Stimulated activated CD4-positive, alpha-beta T cell treated with anti-CD3 and anti-CD28 coated beads, Interleukin-1b, Interleukin-23, amount 100 ng/mL, for 4 hours (primary cell): ENCODE measurements at places on chromosomes 6 and 20.

GRCh38 chr20:38241201-38241600, 19.3 kb downstream of the KIAA1755 start:
- no peak for DNase-seq

- DNase-seq, result no peak
Observed at GRCh38 chr6:4678506-4679300, 97.5 kb upstream of the CDYL start.

DNA sequence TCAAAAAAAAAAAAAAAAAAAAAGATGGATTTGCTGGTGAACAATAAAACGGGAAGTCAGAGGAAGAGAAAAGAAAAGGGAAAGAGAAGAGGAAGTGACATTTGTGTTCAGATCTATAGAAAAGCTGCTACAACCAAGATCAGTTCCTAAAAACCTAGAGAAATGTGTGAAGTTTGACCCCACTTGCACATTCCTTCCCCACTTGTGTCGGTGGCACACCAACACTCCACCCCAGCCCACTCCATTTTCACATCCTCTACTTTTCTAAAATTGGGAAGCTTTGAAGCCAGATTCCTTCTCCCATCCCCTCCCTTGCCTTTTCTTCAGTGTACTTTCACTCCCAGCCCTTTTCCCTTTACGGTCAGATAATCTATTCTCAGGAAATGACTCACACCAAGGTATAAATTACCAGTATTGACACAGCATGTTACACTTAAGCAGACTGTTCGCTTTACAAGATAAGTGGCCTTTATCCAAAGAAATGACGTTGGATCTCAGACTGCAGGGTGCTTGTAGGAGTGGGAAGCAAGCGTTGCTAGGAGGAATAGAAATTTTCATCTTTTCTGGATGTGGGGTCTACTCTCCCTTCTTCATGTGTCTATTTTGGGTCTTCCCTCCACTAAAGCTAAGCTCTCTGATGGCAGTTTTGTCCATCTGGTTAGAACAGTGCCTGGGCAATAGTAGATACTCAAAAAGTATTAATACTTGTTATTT, 92.5 kb upstream of the ADGRF1 start:
- no peak for DNase-seq

DNA sequence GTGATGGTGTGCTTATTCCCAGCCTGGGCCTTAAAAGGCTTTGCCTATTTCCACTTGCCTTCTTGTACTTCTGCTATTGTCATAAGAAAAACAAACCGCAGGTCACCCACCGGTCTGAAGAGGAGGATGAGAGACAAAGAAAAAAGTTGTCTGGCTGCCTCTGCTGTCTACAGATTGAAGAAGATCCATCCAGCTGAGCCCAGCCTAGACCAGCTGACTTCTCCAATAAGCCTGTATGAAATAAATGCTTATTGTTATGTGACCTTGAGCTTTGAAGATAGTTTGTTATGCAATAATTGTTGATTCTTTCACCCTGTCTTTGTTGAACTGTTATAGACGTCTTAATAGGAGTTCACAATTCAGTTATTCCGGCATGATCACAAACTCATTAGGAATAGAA, 223.8 kb upstream of the PRSS16 start:
- no peak for DNase-seq

DNA sequence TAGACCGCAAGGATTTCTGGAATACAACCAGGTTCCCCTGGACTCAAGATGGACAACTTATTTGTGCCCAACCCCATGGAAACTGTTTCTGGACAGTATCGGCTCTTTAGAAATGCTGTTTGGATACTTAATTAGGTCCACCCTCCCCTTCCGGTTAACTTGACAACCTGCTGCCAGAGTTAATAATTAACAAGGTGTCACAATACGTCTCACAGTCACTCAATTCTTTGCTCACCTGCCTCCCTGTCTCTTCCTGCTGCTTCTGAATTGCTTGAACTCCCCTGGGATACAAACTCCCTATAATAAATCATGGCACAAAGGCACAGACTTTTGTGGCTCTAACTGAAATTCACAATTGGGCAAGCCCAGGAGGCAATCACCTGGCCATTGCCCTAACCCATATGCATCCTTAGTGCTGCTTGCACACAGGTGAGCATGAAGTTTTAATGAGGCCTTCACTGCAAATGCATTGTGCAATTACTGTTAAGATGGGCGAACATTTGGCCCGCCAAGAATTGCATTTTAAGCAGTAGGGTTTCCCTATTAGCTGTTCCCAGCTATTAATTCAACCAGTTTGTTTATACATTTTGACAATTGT, 504.4 kb upstream of the NOX3 start:
- DNase-seq, result no peak

DNA sequence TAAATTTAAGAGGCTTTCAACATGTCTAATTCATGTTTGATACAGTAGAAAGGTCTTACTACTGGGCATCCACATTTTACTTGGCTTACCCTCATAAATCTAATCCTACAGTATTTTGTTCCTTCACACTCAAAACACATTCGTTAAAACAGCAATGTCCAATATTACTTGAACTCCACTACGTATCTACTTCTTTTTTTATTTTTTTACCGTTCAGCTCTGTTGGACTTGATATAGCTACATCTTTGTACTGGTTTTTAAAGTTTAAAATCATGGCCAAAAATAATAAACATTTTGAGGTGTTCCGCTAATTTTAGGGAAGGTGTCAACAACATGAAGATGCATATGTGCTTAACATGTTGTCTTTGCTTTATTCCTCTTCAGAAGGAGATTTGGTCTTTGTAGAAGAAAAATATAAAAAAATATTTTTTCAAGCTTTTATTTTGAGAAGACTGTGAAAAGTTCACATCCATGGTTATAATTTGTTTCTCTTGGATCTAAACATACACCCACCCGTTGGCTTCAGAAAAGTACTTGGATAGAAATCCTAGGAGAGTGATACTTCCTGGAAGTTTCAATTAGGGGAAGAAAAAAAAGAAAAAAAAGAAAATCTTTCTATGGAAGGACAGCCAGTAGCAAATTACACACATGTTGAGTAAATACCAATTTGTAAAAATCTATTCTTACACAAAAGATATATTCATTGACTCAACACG, 71.5 kb downstream of the EPB41L2 start:
- no peak for DNase-seq

DNA sequence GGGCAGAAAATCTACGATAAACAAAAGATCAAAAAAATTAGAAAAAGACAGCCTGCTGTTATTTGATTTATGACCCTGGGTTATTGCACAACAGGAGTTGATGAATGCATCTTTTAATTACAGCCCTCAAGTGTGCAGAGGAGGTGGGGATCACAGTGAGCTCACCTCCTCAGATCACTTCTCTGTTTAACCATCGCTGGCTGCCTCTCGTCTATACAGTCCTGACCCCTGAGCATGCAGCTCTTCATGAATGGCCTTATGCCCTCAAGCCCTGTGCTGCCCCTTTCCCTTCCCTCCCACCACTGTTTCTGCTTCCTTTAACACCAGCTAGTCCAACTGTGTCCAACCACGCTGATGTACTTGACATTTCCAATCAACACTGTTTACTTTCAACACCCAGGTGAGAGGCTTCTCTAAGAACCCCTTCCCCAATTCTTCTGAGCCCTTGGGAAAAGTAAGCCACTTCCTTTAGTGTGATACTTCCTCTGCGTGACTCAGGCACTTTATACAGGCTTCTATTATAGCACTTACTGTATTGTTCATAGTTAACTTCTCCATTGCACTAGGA, 60.6 kb upstream of the RIPOR2 start:
- no peak for DNase-seq

- no peak for DNase-seq
Observed at GRCh38 chr20:24878657-24879056, 70.4 kb upstream of the CST7 start.

GRCh38 chr6:1390133-1390945, 963 bp downstream of the FOXF2 start:
- DNase-seq, result no peak

GRCh38 chr6:165807249-165807960, 144.4 kb upstream of the PDE10A start:
- no peak for DNase-seq

DNA sequence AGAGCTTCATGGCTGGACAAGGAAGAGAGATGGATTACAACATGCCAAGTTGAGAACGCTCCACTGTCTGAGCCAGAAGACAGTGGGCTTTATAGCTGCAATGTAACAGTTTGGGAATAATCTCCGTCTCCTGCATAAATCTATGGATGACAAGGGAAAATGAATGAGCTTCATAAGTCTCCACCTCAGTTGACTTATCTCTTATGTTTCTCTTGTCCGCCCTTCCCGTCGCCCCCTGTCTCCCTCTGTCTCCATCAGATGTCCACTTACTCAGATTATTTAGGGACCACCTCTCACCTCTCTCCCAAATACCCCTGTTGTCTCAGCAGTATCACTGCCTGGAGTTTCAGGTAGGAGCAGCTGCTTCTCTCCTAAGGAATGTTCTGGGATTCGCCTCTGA, 13.7 kb upstream of the BPIFA2 start:
- DNase-seq, result no peak

GRCh38 chr6:50443144-50443543, 270.2 kb upstream of the TFAP2D start:
- no peak for DNase-seq

DNA sequence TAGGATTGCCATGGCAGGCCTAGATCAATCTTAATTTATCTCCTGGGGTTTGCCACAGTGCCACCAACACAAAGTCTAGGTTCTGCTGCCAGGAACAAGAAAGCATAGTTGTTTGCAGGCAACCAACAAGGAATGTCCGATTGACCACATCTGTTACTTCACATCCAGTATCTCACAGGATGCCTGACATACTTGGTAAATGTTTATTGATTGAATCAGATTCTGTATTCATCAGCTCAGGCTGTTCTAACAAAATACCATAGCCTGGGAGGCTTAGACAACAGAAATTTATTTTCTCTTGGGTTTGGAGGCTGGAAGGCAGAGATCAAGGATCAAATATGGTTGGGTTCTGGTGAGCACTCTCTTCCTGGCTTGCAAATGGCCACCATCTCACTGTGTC, 26.3 kb upstream of the MC3R start:
- DNase-seq, result no peak

DNA sequence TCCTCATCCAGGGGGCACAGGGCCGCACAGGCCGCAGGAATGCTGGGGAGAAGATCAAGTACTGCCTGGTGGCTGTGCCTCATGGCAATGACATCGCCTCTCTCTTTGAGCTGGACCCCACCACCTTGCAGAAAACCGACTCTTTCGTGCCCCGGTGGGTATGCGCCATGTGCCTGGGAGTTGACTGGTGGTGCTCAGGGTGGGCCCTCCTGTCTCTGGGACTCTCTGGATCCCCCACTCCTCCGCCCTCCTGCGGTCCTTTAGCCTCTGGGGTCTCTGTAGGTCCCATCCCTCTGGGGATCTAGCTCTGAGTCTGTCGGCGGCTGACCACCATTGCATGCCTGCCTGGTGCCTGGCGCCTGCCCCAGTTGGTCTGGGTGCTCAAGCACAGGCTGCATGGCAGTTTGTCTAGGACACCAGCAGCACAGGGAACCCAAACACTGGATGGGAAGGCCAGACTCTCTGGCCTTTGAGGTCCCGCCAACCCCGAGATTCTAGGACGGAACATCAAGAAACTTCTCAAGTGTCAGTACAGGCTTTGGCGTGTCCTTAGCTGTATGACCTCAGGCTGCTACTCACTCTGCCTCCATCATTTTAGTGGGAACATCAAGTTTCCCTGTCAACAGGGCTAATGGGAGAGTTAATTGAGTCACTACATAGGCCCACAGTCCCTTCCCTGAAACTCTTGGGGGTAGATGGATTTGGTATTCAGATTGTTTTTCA, 42.8 kb downstream of the ITPR3 start:
- DNase-seq, result no peak

GRCh38 chr6:2448826-2449571, 203.6 kb upstream of the GMDS start:
- DNase-seq, result no peak

GRCh38 chr6:150272264-150272975, 96.4 kb upstream of the IYD start:
- no peak for DNase-seq

GRCh38 chr6:38640216-38640909, 634 bp upstream of the BTBD9 start:
- no peak for DNase-seq

- DNase-seq, result no peak
Observed at GRCh38 chr6:11397622-11398450, 139.7 kb upstream of the TMEM170B start.

GRCh38 chr6:125574604-125575003, 174.8 kb upstream of the HEY2 start:
- no peak for DNase-seq

DNA sequence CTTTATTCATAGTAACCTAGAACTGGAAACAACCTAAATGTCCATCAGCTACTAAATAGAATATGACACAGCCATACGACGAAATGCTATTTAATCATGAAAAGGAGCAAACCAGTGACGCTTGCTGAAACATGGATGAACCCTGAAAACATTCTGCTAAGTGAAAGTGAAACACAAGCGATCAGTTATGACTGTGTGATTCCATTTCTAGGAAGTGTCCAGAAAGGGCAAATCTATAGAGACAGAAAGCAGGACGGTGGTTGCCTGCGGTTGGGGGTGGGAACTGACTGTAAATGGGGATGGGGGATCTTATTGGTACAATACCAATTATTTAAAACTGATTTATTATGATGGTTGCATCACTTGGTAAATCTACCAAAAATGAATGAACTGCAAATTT, 126.8 kb downstream of the IPCEF1 start:
- DNase-seq, result no peak

- no peak for DNase-seq
Observed at GRCh38 chr6:161168281-161168891, 105.5 kb downstream of the AGPAT4 start.

DNA sequence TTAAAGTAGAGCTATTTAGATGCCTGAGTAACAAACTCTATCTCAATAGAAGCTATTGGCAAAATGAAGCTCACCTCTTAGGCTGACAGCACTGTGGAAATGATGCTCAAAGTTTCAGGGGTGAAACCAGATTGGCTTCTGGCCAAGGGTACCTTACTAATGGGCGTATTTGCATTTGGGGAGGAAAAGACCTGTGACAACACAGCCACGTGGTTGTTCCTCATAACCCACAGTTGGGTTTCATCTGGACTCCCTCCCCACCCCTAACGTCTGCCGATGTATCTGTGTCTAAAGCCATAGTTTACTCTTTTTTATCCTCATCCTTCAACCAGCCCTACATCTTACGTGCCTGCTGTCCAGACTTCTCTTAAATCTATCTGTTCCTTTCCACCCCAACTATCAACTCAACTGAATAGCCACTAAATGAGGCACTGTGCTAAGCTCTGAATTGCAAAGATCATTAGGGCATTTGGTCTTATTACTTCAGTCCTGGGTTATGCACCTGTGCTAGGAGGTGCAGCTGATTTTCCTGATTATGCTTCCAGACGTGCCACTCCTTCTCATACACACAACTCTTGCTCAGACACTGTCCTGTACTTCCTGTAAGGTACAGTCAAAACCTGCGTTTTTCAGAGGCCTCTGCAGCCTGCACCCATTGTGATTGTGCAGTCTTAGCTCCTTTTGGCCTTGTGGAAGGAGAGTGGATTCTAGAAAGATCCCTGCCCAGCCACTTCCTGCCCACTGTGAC, 80.6 kb upstream of the ARMC2 start:
- DNase-seq, result no peak

- no peak for DNase-seq
Observed at GRCh38 chr6:167214206-167214605, 56.4 kb upstream of the GPR31 start.
